ENCODE measurements at places on chromosomes 12 and 14.

- no peaks in the 10 kb centered on the region for H3K4me1 ChIP-seq
- no peak overlapping the region for H3K27ac ChIP-seq
- peaks cover 68% of the 10 kb centered on the region for H3K36me3 ChIP-seq
- no peak for DNase-seq
- no peaks in the 10 kb centered on the region for H3K27me3 ChIP-seq
These were observed 9.0 kb upstream of the KANSL2 start for GRCh38 chr12:48690990-48691389.

GRCh38 chr12:2851931-2852330, 4.9 kb downstream of the TEX52 start:
- no peak overlapping the region for H3K4me3 ChIP-seq
- H3K27me3 ChIP-seq: no peaks in the 10 kb centered on the region
- no peaks in the 10 kb centered on the region for H3K36me3 ChIP-seq
- H3K4me1 ChIP-seq: peaks cover 3% of the 10 kb centered on the region

GRCh38 chr12:15184484-15184883, 36.7 kb downstream of the RERG start:
- no peak for DNase-seq
- no peaks in the 10 kb centered on the region for H3K4me1 ChIP-seq
- H3K4me3 ChIP-seq: no peak overlapping the region
- no peaks in the 10 kb centered on the region for H3K36me3 ChIP-seq

GRCh38 chr14:63663428-63664341, 22.0 kb upstream of the WDR89 start:
- no peak overlapping the region for H3K27ac ChIP-seq
- H3K27me3 ChIP-seq: no peaks in the 10 kb centered on the region
- no peak overlapping the region for H3K4me3 ChIP-seq
- no peaks in the 10 kb centered on the region for H3K4me1 ChIP-seq
- no peaks in the 10 kb centered on the region for H3K36me3 ChIP-seq
- no peak for DNase-seq

DNA sequence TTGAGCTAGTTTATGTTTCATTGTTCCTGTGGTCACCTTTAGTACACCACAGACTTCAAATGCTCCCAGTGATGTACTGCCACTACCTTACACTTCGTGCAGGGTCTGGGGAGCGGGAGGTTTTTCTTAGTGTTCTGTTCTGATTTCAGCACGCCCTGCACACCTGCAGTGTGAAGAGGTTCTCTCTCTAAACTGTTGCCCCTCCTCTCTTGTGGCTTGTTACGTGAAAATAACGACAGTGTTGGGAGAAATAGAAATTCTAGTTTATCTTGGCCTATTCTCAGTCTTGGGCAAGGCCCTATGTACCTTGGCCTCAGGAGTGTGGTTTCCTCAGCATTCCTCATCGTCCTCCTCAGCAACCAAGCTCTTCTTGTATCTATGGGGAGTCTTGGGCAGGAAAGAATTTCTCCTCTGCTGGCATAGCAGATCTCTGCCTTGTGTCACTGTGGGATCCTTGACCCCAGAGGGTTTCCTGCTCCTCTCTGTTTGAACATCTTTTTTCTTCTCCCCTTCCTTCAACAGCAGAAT, 48.6 kb downstream of the EIF2S3B start:
- no peak overlapping the region for H3K4me3 ChIP-seq
- DNase-seq: peak; percentile 66
- peak overlapping the region; percentile 85 for H3K27ac ChIP-seq

GRCh38 chr12:121794534-121795033, 1.1 kb upstream of the RHOF start:
- H3K36me3 ChIP-seq: peaks cover 25% of the 10 kb centered on the region
- peak overlapping the region; percentile 17 for H3K4me3 ChIP-seq
- peaks cover 70% of the 10 kb centered on the region for H3K4me1 ChIP-seq
- DNase-seq: no peak

DNA sequence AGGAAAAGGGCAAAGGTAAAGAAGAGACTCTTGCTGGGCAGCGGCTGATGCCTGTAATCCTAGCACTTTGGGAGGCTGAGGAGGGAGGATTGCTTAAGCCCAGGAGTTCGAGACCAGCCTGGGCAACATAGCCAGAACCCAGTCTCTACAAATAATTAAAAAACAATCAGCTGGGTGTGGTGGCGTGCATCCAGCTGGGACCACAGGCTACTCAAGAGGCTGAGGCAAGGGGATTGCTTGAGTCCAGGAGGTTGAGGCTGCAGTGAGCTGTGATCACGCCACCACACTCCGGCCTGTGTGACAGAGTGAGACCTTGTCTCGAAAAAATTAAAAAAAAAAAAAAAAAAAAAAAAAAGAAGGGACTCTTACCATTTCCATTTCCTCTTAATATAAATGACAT, 100.4 kb upstream of the USP44 start:
- H3K36me3 ChIP-seq: no peaks in the 10 kb centered on the region
- no peak for DNase-seq
- no peaks in the 10 kb centered on the region for H3K4me1 ChIP-seq
- H3K27me3 ChIP-seq: no peaks in the 10 kb centered on the region
- no peak overlapping the region for H3K27ac ChIP-seq

DNA sequence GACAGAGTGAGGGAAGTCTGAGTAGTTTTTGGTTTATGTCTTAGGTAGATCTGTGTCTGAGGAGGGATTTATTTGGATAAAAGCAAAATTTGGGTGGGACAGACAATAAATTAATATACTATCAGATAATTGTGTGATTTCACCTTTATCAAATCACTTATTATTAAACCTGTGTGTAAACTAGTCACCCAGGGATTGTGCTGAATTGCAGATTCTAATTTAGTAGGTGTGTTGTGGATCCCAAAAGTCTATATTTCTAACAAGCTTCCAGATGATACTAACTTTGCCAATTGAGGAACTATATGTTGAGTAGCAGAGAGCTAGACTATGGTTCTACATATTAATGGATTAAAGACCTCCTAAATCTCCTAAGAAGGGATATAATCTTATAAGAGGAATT, 978.5 kb upstream of the FBXO33 start:
- H3K27ac ChIP-seq: no peak overlapping the region
- H3K4me1 ChIP-seq: no peaks in the 10 kb centered on the region
- DNase-seq: no peak
- no peaks in the 10 kb centered on the region for H3K36me3 ChIP-seq
- H3K27me3 ChIP-seq: no peaks in the 10 kb centered on the region

- no peaks in the 10 kb centered on the region for H3K4me1 ChIP-seq
- no peak overlapping the region for H3K4me3 ChIP-seq
- no peaks in the 10 kb centered on the region for H3K27me3 ChIP-seq
- H3K27ac ChIP-seq: no peak overlapping the region
- DNase-seq: no peak
These were observed 581.0 kb upstream of the TMEM132C start for GRCh38 chr12:127685931-127686330.

DNA sequence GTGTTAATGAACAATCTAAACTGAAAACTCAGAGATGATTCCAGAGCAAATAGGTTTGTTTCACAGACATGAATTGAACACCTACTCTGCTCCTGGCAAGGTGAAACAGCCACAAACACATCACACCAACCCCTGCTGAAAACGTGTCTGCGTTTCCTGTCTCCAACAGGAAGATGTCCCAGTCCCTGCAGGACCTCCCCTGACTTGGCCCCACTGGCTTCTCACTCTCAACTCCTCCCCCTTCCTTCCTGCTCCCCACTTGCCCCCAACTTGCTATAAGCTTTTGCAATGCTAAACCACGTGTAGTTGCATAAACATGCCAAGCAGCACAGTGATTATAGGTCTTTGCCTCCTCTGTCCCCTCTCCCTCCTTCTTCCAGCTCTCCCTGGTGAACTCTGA, 567.6 kb downstream of the BCL11B start:
- peaks cover 18% of the 10 kb centered on the region for H3K4me1 ChIP-seq
- H3K36me3 ChIP-seq: no peaks in the 10 kb centered on the region
- H3K27me3 ChIP-seq: no peaks in the 10 kb centered on the region
- H3K4me3 ChIP-seq: no peak overlapping the region

- no peak for DNase-seq
- H3K4me1 ChIP-seq: peaks cover 16% of the 10 kb centered on the region
- no peaks in the 10 kb centered on the region for H3K36me3 ChIP-seq
- H3K27me3 ChIP-seq: no peaks in the 10 kb centered on the region
These were observed 82.9 kb downstream of the SSPN start for GRCh38 chr12:26278266-26278665.

GRCh38 chr12:50685641-50686040, 78.3 kb upstream of the ATF1 start:
- H3K27ac ChIP-seq: no peak overlapping the region
- H3K4me1 ChIP-seq: no peaks in the 10 kb centered on the region
- no peak overlapping the region for H3K4me3 ChIP-seq
- H3K27me3 ChIP-seq: no peaks in the 10 kb centered on the region

GRCh38 chr14:28751467-28752058, 15.0 kb upstream of the FOXG1 start:
- DNase-seq: no peak
- no peaks in the 10 kb centered on the region for H3K36me3 ChIP-seq
- peaks cover 2% of the 10 kb centered on the region for H3K27me3 ChIP-seq
- H3K27ac ChIP-seq: no peak overlapping the region
- H3K4me3 ChIP-seq: no peak overlapping the region

DNA sequence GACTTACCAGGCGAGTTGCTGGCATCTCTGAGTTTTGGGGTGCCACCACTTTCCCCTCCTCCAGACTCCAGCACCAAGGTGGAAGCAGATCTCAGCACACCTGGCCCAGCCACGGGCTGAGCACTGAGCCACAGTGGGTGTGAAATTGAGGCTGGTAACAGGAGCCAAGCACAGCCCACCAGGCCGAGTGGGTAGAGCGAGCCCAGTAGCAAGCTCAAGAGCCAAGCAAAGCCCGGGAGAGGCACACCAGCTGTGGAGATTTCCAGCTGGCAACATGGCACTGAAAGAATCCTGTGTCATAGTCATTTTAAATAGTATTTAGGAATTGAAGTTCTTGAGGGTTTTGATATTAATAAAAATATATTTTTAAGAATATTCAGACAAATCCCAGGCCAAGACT, 596.2 kb upstream of the TMEM132C start:
- no peaks in the 10 kb centered on the region for H3K4me1 ChIP-seq
- H3K4me3 ChIP-seq: no peak overlapping the region
- H3K27me3 ChIP-seq: no peaks in the 10 kb centered on the region
- no peak for DNase-seq
- H3K27ac ChIP-seq: no peak overlapping the region
- no peaks in the 10 kb centered on the region for H3K36me3 ChIP-seq

- DNase-seq: no peak
- H3K4me1 ChIP-seq: no peaks in the 10 kb centered on the region
- H3K27ac ChIP-seq: no peak overlapping the region
- no peak overlapping the region for H3K4me3 ChIP-seq
These were observed 56.4 kb upstream of the GRIP1 start for GRCh38 chr12:66735275-66735674.

- no peaks in the 10 kb centered on the region for H3K27me3 ChIP-seq
- DNase-seq: peak; percentile 70
- H3K4me1 ChIP-seq: peaks cover 16% of the 10 kb centered on the region
- H3K36me3 ChIP-seq: peaks cover 20% of the 10 kb centered on the region
- peak overlapping the region; percentile 86 for H3K4me3 ChIP-seq
These were observed 436 bp downstream of the VPS33A start for GRCh38 chr12:122265886-122266229.

DNA sequence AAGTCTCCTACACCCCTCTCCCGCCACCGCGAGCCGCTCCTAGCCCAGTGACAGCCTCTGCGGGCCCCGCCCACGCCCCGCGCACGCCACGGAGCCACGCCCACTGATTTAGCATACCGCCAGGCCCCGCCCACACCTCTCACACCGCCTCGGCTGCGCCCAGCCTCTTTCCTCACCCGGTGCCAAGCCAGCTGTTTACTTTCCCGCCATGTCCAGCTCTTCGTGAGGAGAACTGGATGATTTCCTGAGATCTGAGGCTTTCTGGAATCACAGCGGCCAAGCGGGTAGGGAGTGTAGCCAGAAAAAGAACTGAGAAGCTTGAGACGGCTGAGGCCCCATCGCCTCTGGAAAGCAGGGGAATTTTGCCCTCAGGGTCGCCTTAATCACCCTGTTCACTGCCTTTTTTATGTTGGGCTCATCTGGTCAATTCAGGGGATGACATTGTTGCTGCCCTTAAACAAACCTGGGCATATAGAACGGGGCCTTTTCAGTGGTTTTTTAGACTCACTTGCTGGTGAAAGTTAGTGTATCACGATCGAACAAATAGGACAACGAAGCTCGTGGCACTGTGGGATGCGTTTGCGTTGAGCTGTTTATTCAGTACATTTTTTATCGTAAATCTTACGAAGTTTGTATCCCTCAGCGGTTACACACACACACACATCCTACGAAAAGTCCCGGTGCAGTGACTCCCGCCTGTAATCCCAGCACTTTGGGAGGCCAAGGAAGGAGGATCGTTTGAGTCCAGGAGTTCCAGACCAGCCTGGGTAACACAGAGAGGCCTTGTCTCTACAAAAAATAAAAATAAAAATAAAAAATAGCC, at the start of gene RNF212B:
TSS of gene RNF212B (plus strand) at position 165 of the 823 bp plus-strand sequence. CDS start 2,410 bp downstream, outside the sequence.
- H3K27ac ChIP-seq: no peak within 1 kb of the TSS
- no peaks in the 10 kb centered on the region for H3K36me3 ChIP-seq
- H3K4me3 ChIP-seq: no peak within 1 kb of the TSS
- peaks cover 7% of the 10 kb centered on the region for H3K4me1 ChIP-seq
- peak; percentile 54 for DNase-seq

GRCh38 chr12:105573574-105573973, 243.1 kb downstream of the C12orf75 start:
- DNase-seq: no peak
- H3K4me1 ChIP-seq: no peaks in the 10 kb centered on the region
- H3K36me3 ChIP-seq: no peaks in the 10 kb centered on the region
- no peaks in the 10 kb centered on the region for H3K27me3 ChIP-seq
- H3K27ac ChIP-seq: no peak overlapping the region

DNA sequence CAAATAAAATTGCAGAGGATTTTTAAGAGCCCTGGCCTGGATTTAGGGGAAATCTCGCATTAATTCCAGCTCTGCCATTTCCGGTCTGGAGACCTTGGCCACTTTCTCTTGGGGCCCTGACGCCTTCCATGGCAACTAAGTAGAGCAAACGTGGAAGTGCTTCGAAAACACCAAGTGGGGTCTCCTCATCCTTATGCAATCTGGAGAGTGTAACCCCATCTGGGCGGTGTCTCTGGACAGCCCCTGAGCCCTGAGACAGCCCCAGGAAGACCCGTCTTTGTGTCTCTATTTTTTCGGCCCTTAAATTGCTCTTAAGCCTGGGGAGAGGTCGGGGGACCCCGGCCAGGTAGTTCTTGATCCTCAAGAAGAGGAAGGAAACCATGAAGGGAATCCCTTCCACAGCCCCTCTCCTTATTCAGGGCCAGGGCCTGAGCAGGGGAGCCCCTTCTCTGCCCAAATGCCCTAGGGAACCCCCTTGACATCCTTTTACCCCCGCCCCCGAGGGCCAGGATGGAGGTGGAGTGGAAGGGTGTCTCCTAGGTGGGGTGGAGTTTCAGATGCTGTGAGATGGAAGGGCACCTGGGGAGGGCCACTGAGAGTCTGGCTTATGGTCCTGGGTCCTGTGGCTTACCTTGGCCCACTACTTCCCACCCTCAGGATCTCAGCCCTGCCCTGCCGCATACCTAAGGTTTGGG, 17.6 kb upstream of the NR4A1 start:
- no peaks in the 10 kb centered on the region for H3K36me3 ChIP-seq
- peak overlapping the region; percentile 72 for H3K27ac ChIP-seq
- H3K4me1 ChIP-seq: peaks cover 38% of the 10 kb centered on the region
